ENCODE measurements at places on chromosomes 11 and 22. TPM values are rescaled to one million over a fixed set of nuclear protein-coding genes. Genes with fewer than 3 reads are reported as not detected.

Gene CDC42EP1
- 0.21 TPM for total RNA-seq

Gene PLEKHB1
- 11.6 TPM for total RNA-seq

Gene ACCS
- total RNA-seq, result 8.7 TPM

Gene SCGB1D2
- total RNA-seq, result not detected

Gene FADS1
- total RNA-seq, result 84.1 TPM

Gene MEI1
- total RNA-seq, result 48.4 TPM

Gene ARCN1
- 109 TPM for total RNA-seq

Gene OLFML1
- total RNA-seq, result not detected

Gene OR8D2
- total RNA-seq, result not detected

Gene SOX10
- total RNA-seq, result not detected

Gene OR51B5
- total RNA-seq, result not detected

Gene POU2AF1
- 1.7 TPM for total RNA-seq

Gene ALDH3B1
- not detected for total RNA-seq

Gene MN1
- total RNA-seq, result 0.11 TPM

Gene CNGA4
- 0.29 TPM for total RNA-seq

All from activated CD8-positive, alpha-beta T cell treated with anti-CD3 and anti-CD28 coated beads, Interleukin-2, amount 10 ng/mL, durations not matched to agents 7 days and 5 days (primary cell).